Stimulated activated CD8-positive, alpha-beta memory T cell treated with anti-CD3 and anti-CD28 coated beads, Interleukin-7, amount 100 ng/mL, for 1 hour (primary cell): ENCODE measurements at places on chromosomes 2 and 18.

DNA sequence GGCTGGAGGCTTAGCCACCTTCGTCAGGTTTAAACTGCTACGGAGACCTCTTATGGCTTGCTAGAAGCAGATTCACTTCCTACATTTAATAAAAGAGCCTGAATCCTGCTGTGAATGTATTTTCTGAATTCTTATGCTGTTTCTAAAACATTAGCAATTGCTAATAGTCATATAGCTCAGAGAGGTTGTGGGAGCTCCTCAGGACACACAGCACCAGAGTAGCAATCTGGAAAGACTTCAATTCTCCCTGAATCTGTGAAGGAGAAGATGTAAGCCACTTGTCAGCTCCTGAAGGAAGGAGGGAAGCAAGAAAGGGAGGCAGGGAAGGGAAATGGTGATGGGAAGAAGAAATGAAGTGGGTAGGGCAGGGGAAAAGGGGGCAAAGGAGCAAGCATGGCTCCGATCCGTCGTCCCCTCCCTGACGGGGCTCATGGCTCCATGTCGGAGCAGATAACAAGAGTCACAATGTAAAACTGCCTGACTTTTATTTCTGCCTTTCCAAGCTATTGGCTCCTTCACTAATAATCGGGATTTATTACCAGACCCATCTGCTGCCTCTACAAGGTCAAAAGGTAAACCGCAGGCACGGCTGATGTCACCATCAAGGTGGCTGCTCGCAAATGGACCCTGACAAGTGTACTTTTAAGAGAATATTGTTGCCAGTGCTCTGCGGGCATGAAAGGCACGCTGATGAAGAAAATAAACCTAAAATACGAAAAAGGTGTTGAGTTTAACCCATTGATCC lies 656.0 kb upstream of the SALL3 start:
- DNase-seq: no peak

- DNase-seq: no peak
Observed at GRCh38 chr2:146228466-146229058, 1616.3 kb upstream of the ACVR2A start.

DNA sequence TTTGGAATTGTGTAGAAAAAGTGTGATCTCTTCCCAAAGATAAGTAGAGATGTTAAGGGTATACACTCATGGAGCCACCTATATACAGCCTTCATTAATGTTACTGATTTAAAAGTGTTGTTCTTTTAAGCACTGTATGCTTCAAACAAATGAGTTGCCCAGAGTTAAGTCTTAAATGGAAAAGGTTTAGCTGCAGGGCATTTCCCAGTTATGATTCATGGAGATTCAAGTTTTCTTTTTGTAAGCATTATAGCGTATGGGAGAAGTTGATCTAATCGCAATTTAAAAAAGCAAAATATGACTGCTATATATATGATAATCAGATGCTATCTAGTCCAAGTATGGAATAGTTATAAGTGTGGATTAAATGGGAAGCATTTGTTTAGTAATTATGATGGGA lies 4.8 kb downstream of the PDK1 start:
- no peak for DNase-seq

GRCh38 chr18:57128220-57128932 lies 18.5 kb upstream of the BOD1L2 start:
- DNase-seq: no peak

DNA sequence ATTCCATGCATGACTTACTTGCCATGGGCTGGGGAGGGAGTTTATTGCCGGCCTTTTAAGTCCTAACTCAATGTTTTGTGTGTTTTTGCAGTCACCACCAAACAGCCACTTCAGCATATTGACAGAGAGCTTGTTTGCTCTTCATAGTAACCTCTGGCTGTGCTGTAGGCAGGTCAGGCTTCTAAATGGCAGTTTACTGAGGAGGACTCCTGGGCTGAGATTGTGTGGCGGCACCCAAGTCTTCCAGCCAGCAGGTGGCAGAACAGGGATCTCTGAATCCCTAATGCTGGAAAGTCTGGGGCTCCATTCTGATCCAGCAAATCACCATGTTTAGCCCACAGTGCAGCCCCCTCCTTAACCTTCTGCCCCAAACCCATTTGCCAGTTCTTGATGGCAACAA lies 121.2 kb downstream of the CAPN13 start:
- DNase-seq: no peak
